ENCODE measurements at places on chromosomes 5 and 9.
A peak's percentile ranks its signal among the peaks of the same experiment; 100 is the strongest.

GRCh38 chr5:134600600-134600999 is 32.0 kb downstream of the SAR1B start:
- DNase-seq = peak; percentile 73

DNA sequence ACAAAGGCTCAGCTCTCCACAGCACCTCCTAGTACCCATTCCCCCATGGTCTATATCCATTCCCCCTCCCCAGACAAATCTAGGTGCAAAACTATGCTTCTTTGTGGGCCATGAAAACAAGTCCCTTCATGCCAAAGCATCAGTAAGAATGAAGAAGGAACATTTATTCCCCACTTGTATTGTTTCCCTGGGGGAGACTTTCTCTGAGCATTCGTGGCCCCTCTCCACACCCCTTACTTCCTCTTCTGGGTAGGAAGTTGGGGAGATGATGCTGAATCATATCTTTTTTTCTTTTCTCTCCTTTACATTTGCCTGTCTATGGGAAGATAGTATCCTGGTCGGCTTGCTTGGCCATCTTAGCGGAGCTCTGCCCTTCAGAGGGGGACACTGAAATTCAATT is 246.8 kb downstream of the NSG2 start:
- DNase-seq = no peak

- no peak for DNase-seq
Measured at GRCh38 chr5:81893961-81894360, 77.9 kb upstream of the ATG10 start.

- DNase-seq = peak; percentile 49
Measured at GRCh38 chr5:138148811-138149210, 9.6 kb upstream of the NME5 start.

DNA sequence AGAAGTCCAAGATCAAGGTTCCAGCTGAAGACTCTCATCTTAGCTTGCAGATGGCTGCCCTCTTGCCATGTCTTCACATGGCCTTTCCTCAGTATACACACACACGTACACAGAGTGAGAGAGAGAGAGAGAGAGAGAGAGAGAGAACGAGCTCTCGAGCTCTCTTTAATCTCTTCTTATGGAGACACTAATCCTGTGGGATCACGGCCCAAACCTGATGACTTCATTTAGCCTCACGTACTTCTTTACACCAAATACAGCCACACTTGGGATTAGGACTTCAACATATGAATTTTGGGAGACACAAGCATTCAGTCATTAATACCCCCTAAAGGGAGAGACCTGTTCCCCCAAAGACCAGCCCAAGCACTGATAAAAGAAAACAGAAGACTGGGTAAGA is 42.8 kb downstream of the SIL1 start:
- no peak for DNase-seq

- DNase-seq = no peak
Measured at GRCh38 chr5:94759961-94760360, 141.5 kb downstream of the SLF1 start.

DNA sequence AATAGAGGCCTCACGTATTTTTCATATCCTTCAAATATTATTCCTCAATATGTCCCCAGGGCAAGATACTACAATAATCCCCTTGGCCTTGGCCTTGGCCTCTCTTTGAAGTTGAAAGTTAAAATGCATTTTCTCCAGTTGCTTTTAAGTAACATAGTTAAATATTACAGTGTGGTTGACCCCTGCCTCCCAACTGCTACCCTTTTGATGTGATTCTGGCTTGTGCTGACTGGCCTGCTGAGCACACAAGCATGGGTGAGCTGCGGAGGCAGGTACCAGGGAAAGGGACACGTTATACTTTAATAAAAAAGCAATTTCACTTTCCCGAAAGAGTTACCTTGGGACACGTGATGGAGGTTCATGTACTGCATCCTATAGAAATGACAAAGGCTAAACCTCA is 17.9 kb upstream of the TMEM252 start:
- no peak for DNase-seq

- no peak for DNase-seq
Measured at GRCh38 chr5:153084511-153084910, 406.0 kb upstream of the GRIA1 start.

GRCh38 chr5:15026944-15027343 is 155.4 kb upstream of the ANKH start:
- no peak for DNase-seq

- no peak for DNase-seq
Measured at GRCh38 chr5:115388240-115388639, 91.8 kb upstream of the CCDC112 start.

DNA sequence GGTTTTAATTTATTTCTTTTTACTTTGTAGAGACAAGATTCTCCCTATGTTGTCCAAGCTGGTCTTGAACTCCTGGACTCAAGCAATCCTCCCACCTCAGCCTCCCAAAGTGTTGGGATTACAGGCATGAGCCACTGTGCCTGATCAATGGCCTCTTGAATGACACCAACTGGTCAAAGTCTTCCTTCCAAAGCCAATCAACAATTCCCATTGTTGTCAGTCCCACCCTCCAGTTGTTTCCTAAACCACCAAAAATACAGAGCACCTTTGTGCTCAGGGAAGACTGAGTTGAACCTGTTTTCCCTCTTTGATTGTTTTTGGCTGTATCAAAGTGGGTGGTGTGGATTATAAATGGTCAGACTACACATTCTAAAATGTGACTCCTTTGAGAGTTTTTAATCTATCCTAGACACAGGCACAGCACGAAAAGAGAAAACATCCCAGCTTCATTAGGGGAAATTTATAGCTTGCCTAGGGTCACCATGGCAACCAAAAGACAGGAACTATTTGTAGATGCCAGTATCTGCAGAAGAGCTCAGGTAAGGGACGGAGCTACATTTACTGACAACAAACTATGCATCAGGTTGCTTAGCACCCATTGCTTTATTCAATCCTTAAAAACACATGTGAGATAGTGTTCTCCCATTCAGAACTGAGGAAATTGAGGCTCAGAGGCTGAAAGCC is 27.6 kb upstream of the ATP6V1G1 start:
- DNase-seq = no peak

GRCh38 chr5:25568989-25569625 is 924.3 kb upstream of the CDH10 start:
- DNase-seq = no peak

- no peak for DNase-seq
Measured at GRCh38 chr5:78744951-78745534, 96.5 kb upstream of the LHFPL2 start.

DNA sequence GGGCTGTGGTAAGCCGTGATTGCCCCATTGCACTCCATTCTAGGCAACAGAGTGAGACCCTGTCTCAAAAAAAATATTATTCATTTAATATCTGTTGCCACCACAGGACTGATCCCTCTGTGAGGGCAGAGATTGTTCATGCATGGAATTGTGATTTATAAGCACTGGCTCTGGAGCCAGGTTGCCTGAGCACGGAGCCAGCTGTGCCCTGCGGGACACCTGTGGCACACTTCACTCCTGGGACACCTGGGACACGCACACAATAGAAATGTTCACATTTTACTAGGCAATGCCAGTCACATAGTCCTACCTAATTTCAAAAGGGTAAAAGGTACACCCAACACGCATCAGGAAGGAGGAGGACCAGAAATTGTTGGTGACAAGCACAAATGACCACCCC is 83.0 kb upstream of the GABRP start:
- DNase-seq = no peak

- no peak for DNase-seq
Measured at GRCh38 chr5:1508659-1509290, 15.0 kb downstream of the LPCAT1 start.

DNA sequence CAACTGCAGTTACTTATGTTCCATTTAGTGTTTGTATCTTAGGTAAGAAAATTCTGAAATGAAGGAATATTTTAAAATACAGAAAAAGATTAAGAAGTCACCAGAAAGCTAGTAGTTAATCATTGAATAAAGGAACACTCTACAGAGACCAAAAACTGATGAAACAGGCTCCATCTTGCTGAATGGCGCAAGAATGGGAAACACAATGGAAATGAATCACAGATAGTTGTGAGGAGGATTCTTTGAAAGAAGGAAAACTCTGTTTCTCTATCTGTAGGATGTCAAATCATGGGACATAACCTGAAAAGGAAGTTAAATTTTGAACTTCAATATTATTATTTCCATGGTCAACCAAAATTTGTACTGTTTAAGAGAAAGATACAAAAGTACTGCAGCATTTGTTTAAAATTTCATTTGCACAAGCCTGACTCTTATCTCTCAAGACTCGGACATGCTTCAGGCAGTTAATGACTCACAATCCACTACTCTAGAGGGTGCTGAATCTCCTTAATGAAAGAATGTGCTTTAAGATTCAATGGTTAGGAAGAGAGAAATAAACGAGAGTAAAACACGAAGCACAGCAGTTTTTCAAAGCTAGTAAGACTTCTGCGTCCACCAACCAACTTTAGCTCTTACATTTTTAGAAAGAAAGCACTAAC is 1064.4 kb upstream of the DMAC1 start:
- DNase-seq = peak; percentile 78

DNA sequence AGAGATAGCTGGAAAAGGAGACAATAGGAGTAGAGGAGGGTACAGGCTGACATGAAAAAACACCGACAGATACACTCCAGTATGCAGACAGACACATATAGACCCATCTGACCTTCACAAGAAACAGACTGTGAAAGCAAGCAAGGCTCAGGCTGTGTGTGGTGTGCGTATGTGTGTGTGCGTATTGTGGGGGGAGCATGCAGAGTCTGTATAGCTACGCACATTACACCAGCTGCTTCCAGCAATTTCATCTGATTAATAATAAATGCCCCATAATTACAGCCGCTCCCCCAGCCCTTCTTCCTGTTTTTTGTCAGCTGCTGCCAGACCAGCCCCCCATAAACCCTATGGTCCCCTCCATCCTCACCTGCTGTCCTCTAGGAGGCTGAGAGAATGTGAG is 6.7 kb downstream of the CNTFR start:
- no peak for DNase-seq

- peak; percentile 11 for DNase-seq
Measured at GRCh38 chr5:132714456-132715307, 22.7 kb downstream of the KIF3A start.

All from kidney glomerular epithelial cell (primary cell).